ENCODE measurements at places on chromosomes 11 and 22.
A peak's percentile ranks its signal among the peaks of the same experiment; 100 is the strongest.

- DNase-seq, result no peak
These were observed 93.6 kb upstream of the CRYBB3 start for GRCh38 chr22:25105817-25106650.

- DNase-seq, result peak; percentile 61
These were observed 8.6 kb downstream of the MRPL11 start for GRCh38 chr11:66429983-66430602.

DNA sequence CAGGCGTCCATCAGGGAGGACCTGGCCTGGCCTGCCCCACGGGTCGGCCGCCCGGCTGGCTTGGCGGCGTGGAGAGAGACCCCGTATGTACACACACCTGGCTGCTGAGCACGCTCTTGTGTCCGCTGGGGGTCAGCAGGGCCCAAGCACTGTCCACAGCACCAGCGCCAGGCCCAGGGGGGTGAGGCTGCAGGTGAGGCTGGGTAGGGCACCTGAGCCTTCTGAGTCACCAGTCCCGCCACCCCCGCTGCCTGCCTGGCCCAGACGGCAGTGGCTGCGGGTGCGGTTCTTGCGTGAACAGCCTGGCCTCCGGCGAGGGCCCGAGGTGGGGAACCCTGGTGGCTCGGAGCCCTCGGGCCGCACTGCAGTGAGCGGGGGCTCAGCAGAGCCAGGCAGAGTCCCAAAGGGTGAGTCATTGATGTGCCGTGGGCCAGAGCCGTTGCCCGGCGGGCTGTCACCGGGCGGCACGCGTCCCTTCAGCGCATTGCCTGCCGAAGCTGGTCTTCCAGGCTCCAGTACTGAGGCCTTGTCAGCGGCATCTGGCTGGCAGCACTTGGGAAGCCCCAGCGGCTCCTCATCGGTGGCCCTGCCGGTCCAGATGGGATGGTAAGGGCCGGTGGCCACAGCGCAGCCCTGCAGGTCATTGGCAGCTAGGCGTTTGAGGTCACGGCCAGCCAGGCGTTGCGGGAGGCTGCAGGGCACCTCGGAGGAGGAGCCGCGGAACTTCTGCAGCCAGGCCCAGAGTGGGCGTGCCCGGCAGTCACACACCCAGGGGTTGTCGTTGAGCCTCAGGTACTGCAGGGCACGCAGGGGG lies 26.3 kb downstream of the RTN4R start:
- DNase-seq, result peak; percentile 30

DNA sequence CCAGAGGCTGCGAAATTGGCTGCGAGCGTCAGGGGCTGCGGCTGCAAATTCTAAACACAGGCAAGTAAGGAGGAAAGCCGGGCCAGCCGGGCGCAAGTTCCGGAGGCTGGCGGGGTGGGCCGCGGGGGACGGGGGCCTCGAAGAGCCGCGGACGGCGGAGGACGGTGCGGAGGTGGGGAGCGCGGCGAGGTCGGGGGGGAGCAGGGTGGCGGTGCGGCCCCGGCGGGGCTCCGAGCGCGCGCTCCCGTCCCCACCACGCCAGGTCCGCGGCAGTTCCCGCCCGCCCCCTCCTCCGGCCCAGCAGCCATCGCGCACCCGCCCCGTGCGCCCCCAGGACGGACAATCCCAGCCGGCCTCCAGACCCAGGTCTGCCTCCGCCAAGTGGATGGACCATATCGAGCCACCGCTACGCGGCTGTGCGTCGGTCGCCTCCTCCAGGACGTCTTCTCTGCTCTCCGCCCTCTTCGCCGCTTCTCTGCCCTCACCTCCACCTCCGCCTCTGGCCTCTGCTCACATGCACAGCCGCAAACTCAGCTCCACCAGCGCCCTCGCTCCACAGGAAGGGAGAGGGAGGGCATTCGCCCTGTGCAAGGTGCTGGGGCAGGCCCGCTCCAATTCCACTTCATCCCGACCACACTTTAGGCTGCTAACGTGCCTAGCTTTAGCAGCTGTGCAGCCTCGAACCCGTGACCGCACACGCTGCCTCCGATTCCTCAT lies 7.2 kb downstream of the ELFN2 start:
- DNase-seq, result no peak

- no peak for DNase-seq
These were observed 11.0 kb downstream of the MPZL3 start for GRCh38 chr11:118240999-118241763.

- DNase-seq, result no peak
These were observed 5.1 kb downstream of the RFPL1 start for GRCh38 chr22:29443452-29443851.

DNA sequence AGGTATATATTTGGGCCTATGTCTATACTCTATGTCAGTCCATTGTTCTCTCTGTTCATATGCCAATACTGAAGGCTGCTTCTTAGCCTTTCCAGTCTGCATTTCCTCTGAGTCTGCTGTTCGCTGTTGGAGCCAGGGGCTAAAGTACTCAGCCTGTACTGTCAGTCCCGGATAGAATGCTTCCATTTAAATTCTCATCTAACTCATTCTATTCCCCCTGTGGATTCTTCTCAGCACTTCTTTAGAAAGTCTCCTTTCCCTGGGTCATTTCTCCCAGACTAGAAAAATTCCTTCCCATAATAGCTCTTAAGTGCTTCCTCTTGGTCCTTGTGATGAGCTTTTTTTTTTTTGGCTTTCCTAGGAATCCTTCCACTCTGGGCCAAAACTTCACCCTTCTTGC lies 293.1 kb downstream of the KIRREL3 start:
- no peak for DNase-seq

- no peak for DNase-seq
These were observed 64.6 kb downstream of the ARHGEF12 start for GRCh38 chr11:120400564-120401364.

DNA sequence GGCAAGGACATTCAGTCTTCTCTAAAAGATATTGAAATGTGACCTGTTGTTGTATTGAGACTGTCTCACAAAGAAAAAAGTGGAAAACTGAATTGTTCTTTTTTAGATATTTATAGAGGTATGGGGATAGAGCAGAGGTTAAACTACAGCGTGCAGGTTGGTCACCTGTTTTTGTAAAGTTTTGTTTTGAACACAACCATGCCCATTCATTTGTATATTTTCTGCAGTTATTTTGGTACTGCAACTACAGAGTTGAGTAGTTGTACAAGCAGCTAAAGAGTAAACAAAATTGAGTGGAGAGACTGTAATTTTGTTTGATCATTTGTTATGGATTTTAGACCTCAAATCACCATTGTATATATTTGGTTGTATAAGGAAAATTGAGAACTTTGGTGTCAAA lies 11.3 kb downstream of the EED start:
- no peak for DNase-seq

- DNase-seq, result no peak
These were observed 88.2 kb upstream of the LINC01488 start for GRCh38 chr11:69393178-69393832.

DNA sequence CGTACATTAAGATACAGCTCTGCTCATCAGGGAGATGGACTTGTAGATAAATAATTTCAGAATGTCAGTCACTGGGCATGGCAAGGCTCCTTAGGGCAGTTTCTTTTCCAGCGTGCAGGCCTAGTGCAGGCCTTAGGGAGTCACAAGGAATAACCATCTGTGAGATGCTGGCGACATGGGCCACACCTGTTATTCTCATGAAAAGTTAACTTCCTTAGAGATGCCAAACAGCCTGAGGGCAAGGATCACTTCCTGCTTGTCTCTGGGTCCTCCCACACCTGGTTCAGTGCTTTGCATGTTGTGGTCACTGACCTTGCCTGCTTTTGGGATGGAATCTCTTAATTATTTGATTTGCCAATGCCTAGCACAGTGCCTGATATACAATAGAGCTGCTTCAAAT lies 70.6 kb downstream of the ST3GAL4 start:
- no peak for DNase-seq

GRCh38 chr11:45918962-45919675 lies 1.4 kb upstream of the PEX16 start:
- DNase-seq, result no peak

DNA sequence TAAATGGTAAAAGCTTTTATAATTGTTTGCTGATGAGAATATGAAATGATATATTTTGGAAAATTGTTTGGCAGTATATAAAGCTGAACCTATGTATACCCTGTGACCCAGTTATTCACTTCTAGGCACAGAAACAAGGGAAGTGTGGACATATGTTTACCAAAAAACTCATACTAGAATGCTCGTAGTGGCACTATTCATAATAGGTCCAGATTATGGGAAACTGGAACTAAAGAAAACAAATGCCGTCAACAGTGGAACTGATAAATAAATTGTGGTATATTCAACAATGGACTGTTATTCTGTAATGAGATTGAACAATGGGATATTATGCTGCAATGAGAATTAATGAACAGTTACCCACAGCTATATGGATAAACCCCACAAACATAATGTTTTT lies 32.8 kb downstream of the CSTPP1 start:
- DNase-seq, result no peak

GRCh38 chr11:68521969-68522652 lies 61.6 kb downstream of the PPP6R3 start:
- DNase-seq, result no peak

GRCh38 chr11:980438-981357 lies 55.0 kb downstream of the AP2A2 start:
- no peak for DNase-seq

DNA sequence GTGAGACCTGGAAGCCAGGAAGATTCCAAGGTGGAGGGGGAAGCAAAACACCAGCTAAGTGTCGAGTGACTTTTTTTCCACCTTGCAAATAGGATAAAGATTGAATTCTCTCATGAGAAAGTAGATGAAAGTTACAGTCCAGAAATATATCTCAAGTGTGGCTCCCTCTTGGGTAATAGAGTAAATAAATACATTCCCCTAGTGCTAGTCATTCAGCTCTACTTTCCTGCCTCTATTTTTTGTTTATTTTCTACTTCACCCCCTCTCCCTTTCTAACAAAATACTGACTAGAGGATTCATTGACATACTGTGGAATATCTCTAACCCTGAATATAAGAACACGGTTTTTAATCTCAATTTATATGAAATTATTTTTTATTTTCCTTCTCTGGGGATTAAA lies 19.2 kb upstream of the OOSP4B start:
- no peak for DNase-seq

DNA sequence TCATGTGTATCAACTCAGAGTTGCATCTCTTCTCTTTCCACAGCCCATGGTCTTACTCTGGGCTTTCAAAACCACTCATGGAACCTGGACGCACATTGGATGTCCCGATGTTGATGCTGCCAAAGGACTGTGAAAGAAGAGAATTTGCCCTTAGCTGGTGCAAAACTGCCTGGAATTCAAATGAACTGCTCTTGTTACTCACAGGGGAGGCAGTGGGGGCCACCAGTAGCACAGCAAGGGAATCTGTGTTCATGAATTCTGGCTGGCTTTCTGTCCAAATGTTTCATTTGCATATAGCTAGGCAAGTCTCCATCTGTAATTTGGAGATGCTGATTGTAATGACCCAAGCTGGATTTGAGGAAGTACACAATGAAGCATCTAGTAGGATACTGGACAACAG lies 24.9 kb downstream of the LMO2 start:
- DNase-seq, result no peak

- no peak for DNase-seq
These were observed 240.2 kb downstream of the TBC1D22A start for GRCh38 chr22:47002692-47003091.

DNA sequence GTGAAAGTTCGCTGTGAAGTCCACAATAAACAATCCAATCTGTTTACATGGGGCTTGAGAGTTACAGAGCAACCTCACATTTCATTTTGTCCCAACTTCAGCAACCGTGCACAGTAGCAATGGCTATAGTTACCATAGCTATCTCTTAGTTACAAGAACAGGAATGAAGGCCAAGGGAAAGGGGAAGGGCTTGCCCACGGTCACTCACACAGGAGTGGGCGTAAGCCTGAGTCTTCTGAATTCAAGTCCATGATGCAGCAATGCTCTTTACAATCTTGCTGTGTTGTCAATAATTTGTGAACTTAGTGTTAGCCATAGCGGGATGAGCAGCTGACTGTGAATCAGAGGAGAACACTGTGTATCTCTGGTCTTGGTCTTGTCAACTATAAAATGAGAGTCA lies 102.9 kb downstream of the ADAMTS15 start:
- DNase-seq, result no peak

- DNase-seq, result peak; percentile 30
These were observed 698 bp downstream of the SLC37A4 start for GRCh38 chr11:119030029-119030328.

DNA sequence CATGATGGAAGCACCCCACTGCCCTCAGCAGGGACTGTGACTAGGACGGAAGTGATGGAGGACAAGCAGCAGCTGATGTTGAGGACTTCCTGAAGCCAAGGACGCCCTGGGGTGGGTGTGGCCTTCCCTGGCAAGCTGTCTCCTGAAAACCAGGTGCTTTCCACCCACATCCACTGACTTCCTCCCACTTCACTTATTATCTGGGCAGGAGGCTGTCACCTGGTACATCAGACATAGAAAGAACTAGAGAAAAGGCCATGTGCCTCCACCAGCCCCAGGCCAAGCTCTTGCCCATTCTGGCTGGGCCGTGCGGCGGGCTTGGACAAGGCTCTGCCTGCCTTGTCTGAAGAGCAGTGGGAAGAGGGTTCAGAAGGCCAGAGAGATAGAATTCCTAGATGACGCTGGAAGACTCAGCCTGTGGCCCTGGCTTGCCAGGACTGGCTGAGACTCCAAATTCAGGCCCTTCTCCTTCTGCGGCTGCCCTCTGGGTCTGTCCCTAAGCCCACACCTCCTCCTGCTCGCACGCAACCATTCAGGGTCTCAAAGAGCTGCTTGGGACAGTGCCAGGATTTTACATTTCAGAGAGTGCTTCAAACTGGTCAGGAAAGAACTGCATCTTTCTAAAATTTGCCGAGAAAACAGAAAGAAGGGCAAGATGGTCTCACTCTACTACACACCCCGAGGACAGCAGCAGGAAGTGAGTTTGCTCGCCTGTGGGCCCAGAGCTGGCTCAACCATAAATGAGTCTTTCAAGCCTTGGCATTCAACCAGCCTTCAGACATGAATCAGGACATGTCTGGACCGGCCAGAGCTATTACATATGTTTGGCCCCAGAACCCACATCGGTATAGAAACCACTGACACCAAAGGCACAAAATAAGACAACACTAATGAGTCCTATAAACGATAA lies 13.3 kb downstream of the ARHGAP1 start:
- no peak for DNase-seq

GRCh38 chr11:118180300-118180703 lies 3.9 kb upstream of the SCN2B start:
- DNase-seq, result no peak

DNA sequence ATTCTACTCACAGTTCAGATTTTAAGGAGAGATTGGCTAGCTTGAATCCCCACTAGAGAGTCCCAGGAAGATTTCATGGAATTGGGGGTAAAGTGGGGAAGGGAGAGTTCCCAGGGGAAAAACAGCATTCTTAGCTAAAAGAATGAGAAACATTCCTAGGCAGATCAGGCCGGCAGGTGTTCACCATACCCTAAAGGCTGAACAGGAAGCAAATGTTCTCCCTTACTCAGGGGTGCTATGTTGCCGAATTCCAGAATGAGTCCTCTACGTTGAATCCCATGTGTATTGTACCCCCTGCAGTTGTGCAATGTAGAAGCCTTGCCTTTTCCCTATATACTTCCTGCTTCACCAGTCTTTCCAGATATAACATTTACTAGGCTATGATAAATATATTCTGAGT lies 135.2 kb upstream of the NCAM1 start:
- DNase-seq, result no peak

Measured in activated naive CD4-positive, alpha-beta T cell (primary cell).